Keratinocyte (primary cell): ENCODE measurements at places on chromosomes 6 and 20.
A peak's percentile ranks its signal among the peaks of the same experiment; 100 is the strongest.

GRCh38 chr20:31897541-31897940, 27.1 kb downstream of the TTLL9 start:
- DNase-seq, result no peak

GRCh38 chr20:44851545-44851944, 34.0 kb upstream of the YWHAB start:
- no peak for DNase-seq

DNA sequence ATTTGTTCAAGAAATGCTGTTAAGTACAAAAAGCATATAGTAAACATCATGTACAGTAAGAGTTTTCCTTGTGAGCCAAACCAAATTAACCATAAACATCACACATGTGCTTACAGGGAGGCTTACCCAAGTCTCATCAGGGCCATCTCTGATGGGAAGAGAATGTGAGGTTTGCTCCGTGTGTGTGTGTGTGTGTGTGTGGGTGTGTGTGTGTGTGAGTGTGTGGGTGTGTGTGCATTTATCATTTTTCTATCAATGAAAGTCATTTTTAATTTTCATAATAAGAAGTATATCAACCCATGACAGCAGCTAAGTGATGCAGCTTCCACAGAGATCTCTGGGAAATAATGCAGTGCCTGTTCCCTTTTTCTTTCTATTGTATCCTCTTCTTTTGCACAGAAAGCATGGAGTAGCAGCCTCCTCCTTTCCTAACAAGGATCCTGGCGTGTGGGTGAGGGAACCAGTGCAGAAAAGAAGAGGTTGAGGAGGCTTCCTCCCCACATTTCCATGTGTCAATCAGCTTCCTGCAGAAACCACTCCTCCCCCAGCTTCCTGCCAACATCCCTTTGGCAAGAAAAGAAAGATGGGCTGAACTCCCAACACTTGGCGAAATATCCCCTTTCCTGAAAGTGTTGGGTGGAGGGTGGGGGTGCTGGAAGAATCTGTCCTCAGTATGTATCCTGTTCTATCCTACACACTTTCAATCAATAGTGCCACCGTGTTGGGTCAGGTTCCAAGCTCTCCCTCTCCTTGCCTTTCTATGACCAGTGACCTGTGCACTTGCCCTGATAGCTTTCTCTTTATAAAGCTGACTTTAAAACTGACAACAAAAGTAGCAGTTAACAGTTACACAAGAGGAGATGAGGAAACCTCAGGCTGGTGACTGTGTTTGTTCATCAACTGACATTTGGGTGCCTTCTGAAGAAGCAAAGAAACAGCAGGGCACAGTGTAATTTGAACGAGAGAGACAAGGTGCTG, 251.8 kb upstream of the CITED2 start:
- DNase-seq, result no peak

DNA sequence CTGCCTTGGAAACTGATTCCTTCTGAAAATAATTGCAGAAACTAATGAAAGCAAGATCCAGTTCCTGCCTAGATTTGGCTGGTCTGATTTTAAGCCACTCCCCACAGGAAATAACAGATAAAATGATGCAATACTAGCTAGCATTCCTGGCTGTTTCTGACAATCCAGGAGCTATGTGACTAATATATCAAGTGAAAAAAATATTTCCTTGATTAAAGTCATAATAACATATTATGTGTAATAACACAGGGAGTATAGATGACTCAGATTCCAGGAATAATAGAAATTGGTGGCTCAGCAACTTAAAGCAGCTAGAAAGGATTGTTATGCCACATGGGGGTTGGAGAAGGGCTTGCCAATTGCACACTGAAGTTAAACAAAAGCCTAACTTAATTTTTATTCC, 182.7 kb upstream of the SALL4 start:
- DNase-seq, result peak; percentile 70

DNA sequence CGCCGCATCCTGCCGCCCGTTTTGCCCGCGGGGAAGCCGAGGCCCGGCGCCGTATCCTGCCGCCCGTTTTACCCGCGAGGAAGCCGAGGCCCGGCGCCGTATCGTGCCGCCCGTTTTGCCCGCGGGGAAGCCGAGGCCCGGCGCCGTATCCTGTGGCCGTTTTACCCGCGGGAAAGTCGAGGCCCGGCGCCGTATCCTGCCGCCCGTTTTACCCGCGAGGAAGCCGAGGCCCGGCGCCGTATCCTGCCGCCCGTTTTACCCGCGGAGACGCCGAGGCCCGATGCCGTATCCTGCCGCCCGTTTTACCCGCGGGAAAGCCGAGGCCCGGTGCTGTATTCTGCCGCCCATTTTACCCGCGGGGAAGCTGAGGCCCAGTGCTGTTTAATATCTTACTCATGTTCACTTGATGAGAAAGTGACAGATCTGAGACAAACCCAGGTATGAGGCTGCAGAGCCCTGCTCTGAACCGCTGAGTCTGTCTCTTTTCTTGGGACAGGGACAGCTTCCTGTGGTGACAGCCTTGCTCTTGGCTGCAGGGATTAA, 129.4 kb downstream of the CDH26 start:
- DNase-seq, result no peak

DNA sequence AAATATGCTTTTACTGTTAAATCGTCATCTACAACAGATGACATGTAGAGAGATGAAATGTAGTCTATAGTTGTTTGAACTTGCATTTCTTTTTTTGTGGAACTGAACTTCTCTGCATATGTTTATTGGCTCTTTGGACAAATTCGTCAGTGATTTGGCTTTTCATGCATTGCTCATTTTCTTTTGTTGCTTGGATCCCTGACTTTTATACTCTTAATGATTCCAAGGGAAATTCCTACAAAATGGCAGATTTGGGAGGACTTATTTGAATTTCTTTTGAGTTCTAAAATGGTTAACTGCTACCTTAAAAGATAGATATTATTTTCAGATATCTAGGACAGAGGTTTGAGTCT, 65.4 kb downstream of the UTRN start:
- no peak for DNase-seq

- no peak for DNase-seq
Measured at GRCh38 chr6:168410554-168411011, 30.4 kb upstream of the SMOC2 start.

DNA sequence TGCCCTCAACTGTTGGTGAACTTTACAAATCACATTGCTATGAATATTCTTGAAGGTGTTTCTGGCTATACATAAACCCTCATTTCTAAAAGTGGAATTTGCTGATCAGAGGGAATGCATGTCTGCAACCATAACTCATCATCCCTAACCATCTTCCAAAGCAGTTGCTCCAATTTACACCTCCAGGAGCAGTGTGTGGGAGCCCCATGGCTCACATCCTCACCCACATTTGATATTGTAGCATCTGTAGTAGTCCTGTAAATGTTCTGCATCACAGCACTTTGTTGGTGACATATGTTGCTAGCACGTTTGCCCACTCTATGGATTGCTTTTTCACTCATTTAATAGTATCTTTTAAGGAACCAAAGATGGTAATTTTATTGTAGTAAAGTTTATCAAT, 183.8 kb upstream of the SMLR1 start:
- no peak for DNase-seq

- peak; percentile 17 for DNase-seq
Measured at GRCh38 chr6:19804205-19805128, 32.7 kb upstream of the ID4 start.

GRCh38 chr20:710780-711450, 35.3 kb upstream of the SCRT2 start:
- DNase-seq, result no peak

- DNase-seq, result peak; percentile 35
Measured at GRCh38 chr6:46642928-46643751, 9.5 kb downstream of the CYP39A1 start.

- DNase-seq, result no peak
Measured at GRCh38 chr20:46089167-46089416, 670 bp downstream of the NCOA5 start.

DNA sequence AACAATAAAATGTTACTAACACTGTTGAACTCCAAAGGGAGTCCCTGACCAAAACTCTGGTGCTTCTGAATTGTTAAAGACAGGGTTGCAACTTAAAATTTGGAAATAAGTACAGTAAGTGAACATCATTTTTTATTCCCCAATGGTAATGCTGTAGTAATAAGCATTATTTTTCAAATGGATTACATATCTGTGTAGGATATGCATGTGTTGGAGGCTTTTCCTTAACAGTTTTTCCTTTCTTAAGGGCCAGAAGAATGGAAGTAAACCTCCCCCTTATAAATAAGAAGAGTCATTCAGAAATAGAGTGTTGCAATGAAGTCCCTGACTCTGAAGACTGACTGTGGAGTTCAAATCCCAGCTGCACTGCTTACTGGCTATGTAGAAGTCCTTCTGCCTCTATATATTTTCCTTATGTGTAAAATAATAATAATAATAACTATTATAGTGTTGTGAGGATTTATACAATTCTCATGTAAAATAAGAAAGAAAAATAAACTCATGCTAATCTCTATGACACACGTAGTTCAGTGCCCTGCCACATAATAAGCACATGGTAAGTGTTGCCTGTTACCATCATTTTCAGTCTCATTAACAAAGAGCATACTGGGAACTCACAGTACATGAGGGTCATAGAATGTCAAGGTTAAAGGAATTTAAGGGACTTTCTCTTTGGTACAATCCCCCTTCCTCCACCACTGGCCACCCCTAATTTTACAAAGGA, 129.8 kb upstream of the SMLR1 start:
- DNase-seq, result no peak

DNA sequence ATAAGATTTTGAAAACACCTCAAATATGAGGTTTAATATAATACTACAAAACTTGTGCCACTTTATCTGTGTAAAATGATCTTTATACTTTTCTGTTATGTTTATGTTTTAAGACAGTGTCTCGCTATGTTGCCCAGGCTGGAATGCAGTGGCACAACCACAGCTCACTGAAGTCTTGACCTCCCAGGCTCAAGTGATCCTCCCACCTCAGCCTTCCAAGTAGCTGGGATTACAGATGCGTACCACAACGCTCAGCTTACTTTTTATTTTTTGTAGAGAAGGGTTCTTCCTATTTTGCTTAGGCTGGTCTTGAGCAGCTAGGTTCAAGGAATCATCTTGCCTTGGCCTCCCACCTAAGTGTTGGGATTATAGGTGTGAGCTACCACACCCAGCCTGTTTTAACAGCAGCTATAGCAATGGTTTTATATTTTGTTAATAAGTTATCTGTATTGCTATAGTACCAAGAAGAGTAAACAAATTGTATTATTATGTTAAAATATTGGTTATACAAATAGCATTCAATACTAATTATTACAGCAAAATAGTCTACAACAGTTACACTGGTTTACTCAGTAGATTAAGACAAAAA, 8.2 kb downstream of the TAB2 start:
- DNase-seq, result no peak

DNA sequence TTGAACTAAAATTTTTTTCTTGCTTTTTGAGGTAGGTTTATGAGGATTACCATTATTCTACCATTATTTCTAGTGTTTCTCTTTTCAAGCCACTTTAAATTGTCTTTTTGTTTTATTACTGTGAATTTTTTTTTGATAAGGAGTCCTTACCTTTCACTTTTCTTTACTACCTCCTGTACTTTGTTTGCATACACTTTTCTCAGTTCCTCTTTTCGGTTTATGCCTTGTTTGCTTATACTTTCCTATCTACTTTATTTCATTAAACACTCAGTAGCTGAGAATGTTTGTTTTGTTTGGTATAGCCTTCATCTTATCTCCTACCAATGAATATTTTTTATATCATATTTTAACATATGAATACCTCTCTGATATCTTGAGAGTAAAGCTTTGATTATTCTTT, 147.9 kb downstream of the TFAP2B start:
- no peak for DNase-seq

DNA sequence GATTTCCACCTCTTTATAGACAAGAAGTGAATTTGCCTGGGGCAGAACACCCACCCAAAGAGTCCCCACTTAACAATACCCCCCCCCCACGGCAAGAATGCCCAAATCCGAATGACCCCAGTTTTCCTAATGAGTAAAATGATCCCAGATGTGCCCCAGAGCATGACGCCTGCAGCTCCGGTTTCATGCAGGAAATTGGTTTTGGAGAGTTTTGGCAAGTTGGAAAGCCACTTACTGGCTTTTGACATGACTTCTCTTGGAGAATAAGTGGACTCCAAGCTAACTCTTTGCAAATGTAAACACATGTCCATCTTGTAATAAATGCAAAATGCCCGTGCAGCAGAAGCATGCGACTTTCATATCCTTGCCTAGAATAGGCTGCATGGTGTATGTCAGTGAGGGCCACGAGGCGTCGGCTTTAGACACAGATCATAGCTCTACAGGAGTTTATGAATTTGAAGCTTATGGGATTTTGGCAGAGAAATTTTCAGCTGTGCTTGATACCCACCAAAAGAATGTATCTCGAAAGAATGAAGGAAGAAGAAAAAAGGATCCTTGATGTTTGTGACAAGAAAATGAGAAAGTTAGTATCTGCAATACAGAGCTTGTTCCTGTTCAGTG, 24.2 kb downstream of the EDN3 start:
- no peak for DNase-seq

DNA sequence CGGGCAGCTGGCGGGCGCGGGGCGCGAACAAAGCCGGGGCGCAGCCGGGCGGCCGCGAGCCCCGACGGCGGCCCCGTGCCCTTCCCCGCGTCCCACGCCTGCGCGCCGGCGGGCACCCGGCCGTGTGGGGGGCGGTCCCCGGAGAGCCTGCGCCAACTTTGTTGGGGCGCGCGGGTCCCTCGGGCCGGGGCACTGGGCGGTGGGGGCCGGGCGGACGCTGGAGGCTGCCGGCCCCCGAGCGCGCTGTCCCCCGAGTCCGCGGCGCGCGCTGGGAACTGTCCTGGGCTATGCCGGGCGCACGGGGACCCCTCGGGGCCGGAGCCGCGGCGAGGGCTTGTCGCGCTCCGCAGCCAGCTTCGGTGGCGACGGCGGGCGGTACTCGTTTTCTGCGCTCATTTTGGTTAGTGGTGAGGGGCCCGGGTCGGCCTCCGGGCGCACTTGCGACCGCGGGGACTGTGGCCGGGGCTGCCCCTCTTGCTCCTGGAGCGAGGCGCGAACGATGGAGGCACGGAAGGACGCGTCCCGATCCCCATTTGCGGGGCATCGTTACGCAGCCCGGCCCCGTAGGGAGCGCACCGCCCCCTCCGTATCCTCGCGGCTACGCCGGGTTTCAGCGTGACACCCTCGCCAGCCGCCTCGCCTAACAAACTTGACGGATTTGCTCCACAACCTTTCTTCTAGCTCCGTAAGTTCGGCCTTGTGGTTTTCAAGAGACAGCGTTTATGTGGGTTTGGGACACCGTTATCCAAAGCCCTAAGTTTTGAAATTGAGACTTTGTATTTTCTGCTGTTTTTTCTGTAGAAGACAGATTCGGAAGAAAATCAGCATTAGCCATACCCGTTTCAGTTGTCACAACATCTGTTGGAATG, 622 bp downstream of the SS18L1 start:
- DNase-seq, result no peak

DNA sequence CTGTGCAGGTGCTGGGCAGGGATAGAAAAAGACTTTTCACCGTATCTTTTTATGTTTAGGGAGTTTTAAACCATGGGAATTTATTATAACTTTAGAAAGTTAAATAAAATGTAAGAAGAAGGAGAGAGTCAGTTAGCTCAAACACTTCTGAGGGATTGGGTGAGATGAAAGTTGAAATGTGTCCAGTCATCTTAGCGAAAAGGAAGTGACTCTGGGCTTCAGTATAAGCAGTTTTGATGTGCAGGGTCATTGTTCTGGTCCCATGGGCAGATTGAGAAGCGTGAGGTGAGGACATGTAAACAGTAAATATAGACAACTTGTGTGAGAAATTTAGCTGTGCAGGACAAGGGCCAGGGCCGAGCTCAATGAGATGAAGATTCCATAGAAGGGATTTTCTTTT, 66.9 kb downstream of the TOX2 start:
- DNase-seq, result no peak

- DNase-seq, result no peak
Measured at GRCh38 chr6:10413850-10414738, 780 bp downstream of the TFAP2A start.
